Transverse colon (tissue), 4 donors: ENCODE measurements at places on chromosomes 5 and 9. TPM values are rescaled to one million over a fixed set of nuclear protein-coding genes. Genes with fewer than 3 reads are reported as not detected.

The PCDHGB3 gene
- total RNA-seq = 3.8 TPM

The ADAMTSL1 gene
- 13.3 TPM for total RNA-seq

The MYMK gene
- total RNA-seq = not detected

The TAS2R1 gene
- total RNA-seq = not detected

The OR2K2 gene
- total RNA-seq = not detected

GRCh38 chr5:124806026-124806372 lies 59.6 kb upstream of the ZNF608 start:
- no peak for DNase-seq

DNA sequence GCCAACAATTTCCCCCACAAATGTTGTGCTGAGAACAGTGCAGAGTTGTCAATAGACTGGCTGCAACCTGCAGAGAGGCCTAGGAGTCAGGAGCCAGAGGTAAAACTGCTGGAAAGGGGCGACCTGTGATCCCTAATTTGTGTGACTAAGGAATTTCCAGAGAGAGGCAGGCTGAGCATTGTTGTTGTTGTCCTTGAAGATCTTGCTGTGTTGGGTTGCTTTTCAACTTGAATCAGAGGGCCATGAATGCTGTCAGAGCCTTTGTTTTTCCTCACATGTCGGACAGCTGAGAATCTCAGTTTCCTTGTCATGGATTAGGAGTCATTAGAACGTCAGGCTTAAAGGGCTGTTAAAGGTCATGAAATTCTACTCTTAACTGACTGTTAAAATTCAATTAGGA lies 134.6 kb upstream of the ASTN2 start:
- DNase-seq = no peak

- DNase-seq = peak; percentile 45
Observed at GRCh38 chr5:114473541-114473940, 111.7 kb downstream of the KCNN2 start.

- no peak for DNase-seq
Observed at GRCh38 chr5:103860327-103860726, 297.7 kb upstream of the NUDT12 start.

DNA sequence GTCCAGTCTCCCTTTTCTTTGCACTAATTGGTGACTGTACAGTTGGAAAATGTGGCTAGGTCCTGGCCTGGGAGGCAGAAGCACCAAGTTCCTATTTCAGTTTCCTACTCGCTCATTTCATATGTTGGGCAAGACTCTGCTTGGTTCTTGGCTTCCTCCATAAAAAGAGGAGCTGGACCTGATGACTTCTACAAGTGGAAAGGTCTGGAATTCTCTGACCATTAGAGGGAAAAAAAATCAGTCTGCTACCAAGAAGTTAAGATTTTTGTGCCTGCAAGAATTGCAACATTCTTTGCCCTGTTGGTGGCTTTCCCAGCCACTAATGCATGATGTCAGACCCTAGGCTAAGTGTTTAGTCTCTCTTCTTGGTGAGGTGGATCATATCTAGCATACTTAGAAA lies 91.5 kb downstream of the WDR41 start:
- DNase-seq = no peak

- no peak for DNase-seq
Observed at GRCh38 chr5:131193106-131193505, 22.4 kb downstream of the LYRM7 start.

DNA sequence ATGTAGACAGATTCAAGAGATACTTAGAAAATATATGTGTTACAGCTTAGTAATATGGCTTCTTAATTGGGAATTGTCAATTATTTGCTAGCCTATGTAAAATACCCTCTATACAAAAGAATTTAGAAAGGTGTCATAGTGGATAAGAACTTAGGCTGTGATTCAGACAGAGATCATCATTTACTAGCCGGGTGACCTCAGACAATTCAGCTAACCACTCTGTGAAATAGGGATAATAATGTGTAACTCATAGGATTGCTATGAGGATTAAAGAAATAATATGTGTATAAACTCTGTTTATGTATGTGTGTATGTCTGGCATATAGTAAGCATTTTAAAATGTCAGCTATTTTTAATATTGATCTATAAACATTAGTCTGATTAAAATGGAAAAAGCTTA lies 5.9 kb upstream of the LARS1 start:
- no peak for DNase-seq

GRCh38 chr9:22098643-22099332 lies 89.7 kb upstream of the CDKN2B start:
- DNase-seq = no peak

DNA sequence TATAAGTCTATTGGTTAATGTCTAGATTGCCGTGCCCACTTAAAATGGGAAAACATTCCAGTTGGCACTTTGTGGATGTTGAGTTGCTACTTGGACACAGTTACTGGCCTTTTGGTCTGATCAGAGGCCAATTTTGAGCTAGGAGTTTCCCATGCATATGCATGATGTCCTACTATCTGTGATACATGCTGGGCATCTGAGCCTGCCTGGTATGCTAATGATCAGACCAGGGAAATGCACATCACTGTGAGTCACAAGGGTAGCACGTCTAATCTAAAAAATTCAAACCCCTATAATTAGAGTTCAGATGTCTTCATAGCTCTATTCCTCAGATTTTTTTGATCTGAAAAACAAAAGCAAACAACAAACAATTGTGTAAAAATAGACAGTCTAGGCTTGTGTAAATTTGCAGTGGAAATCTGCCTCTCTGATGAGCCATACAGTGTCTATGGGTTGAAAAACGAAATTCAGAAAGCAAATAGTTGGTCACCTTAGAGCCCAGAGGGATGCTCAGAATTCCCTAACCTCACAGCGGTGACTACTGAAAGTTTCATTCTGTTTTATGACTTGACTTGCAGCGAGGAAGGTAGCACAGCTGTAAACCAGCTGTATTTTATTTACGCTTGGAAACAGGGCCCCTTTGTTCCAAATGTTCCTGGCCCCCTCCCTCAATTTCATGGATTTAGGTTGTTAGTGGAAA lies 37.3 kb downstream of the PALM2AKAP2 start:
- DNase-seq = no peak

DNA sequence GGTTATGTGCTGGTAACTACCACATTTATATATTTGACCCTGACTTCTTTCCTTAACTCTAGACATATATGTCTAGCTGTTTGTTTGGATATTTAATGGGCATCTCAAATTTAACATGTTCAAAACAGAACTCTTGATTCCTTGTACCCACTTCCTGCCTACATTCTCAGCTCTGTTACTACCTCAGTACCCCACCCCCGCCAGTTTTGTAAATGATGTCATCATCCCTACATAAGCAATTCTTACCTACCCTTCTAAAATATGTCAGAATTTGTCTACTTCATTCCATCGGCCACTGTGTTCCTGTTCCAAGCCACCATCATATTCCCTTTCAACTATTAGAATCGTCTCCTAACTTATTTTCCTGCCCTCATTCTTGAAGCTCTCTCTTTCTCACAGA lies 4.8 kb downstream of the RAD50 start:
- no peak for DNase-seq

DNA sequence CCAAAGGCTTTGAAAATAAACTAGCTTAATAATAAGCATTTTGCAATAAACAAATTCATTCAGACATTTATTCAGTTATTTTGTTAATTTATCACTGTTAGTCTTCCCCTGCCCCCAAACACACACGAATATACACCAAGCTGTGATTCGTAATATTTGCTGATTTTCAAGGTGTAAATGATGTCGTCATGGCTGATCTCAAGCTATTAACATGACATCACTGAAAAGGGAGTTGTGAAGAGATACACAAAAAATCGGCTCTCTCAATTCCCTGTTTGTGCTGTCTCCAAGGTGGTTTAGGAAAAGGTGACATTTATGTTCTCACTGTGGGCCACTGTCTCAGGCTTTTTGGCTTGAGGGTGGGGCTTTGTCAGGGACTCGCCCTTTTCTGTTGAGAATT lies 413.3 kb downstream of the CDH9 start:
- DNase-seq = no peak

GRCh38 chr5:52283221-52283620 lies 504.5 kb upstream of the ITGA1 start:
- DNase-seq = no peak

DNA sequence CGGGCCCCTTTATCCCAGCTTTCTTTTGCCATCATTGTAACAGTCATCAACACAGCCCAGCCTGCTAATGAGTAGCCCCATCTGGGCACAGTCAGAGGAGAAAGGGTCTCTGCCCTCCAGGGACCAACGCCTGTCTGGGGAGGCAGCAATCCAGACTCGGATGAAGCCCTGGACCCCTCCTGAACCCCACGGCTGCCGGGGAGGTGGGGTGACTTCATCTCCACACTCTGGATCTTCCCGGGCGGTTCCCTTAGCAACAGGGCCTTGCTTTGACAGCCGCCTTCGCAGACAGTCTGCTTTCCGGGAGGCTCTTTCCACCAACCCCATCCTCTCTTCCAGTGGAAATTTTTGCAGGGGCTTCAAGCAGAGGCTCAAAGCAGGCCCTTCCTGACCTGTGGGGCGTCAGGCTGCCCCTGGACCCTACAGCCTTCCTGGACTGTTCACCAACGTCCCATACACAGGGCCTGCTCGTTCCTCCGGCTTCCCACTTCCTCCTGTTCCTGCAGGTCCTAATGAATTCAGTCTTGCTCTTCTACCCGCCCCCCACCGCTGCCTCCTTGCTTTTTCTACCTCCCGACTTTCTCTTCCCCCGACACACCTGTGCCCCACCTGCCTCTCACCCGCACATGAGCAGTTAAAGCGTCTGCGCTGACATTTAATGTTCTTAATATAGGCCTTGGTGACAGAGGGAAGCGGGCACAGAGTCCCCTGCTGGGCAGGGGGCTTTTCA lies 161.7 kb upstream of the MVB12B start:
- no peak for DNase-seq

DNA sequence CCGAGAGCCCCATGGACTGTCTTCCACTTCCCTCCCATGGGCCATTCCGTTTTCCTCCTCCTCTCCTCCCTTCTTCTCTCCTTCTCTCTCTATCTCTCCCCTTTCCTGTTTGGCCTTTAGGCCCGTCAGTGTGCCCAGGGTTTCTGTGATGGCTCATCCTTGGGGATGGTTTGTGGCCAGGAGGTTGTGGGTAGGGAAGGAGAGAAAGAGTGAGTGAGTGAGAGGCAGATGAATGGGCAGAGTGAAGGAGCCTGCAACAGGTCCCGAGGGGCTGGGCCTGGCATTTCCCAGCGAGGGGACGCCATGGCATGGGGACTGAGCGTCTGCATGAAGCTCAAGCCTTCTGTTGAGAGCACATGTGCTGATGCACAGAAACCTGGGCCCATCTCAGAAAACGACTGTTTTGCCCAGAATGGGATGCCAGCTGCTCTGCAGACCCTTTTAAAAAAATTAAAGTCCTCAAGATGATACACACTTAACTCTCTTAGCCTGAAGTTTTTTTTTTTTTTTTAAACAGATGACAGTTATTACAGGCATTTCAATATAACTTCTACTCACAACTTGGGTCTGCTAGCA lies 69.1 kb downstream of the PRRT1B start:
- no peak for DNase-seq

DNA sequence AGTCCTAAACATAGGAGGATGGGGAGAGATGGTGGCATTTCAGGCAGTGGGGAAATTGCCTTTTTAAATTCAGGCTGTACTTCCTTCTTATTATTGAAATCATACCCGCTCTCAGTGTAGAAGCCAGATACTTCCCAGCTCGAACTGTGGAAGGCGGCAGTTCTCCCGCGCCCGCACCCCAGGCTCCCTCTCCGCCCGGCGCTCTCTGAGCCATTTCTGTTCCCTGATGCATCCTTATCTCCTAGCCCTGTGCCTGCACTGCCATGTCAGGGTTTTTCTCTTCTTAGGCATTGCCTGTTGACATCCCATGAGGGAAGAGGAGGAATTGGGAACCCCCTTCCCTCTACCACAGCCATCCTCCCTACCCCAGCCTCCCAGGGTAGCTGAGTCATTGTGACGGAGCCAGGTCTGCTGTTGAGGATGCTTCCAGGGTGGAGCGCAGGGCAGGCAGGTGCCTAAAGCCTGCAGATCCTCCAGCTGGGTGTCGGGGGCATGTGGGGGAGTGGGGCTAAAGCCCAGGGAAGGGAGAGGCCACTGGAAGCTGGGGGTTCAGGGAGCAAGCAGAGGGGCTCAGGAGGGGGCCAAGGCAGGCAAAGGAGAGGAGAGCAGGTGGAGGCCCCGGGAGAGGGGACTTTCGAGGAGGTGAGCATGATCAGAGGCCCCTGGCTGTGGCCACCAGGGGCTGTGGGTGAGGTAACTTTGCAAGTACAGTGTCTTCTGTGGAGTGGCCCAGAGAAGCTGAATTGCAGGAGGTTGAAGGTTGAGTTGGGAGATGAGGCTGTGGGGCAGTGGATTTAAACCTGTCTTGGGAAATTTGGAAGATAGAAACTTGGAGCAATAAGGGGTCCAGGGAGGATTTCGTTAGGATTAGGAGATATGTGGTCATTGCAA lies 16.2 kb downstream of the LAMC3 start:
- DNase-seq = no peak

- no peak for DNase-seq
Observed at GRCh38 chr9:120375316-120375715, 204.7 kb downstream of the CDK5RAP2 start.

DNA sequence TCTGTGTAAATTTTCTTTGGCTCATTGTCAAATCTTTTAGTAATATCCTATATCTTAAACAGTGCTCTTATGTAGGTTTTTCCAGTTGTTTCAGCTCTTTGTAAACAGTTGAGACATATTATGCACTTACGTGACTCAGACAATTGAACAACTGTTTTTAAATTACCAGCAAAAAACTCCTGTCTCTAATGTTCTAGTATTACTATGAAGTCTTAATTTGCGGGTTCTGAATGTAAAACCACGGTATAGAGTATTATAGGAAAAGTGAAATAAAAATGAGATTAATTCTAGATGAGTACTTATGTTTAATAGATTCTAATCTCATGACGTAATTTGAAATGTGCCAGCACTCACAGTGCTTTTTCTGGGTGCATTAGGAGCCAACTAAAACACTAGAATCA lies 136.0 kb downstream of the GDNF start:
- DNase-seq = no peak

DNA sequence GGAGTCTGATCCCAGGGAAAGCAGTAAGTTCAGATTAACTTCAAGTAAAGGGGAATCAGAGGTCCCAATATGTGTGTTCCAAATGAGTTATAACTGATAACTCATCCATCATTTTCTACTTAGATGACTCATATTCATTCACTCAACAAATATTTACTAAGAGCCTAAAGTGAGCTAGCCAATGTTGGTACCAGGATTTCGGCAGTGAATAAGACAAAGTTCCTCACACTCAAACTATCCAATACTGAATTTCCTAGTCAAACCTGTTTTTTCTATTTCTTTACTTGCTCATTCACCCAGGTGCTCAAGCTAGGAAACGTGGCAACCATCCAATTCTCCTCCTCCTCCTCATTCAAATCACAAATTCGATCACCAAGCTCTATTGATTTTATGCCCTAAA lies 25.8 kb downstream of the FBXW2 start:
- DNase-seq = no peak

- DNase-seq = no peak
Observed at GRCh38 chr9:89980600-89980999, 375.8 kb downstream of the GADD45G start.

DNA sequence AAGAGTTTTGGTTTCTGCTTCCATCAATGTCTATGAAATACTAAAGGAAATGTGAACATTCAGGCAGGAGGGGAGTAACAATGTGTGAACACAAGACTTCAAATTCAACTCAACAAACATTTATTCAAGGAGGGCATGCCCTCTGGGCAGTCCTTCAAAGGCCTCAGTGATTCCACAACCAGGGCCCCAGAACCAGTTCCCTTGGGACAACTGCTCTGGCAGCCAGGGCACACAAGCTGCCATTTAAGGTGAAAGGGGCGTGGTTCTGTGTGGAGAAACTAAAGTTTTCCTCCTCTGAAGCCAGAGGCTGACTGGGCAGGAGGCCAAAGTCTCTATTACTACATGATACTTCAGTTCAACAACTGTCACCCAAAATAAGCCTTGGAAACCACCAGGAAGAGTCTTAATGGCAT lies 3.2 kb downstream of the RBM18 start:
- peak; percentile 64 for DNase-seq

- no peak for DNase-seq
Observed at GRCh38 chr9:4086119-4087090, 213.5 kb downstream of the GLIS3 start.
